ENCODE measurements at places on chromosomes 3 and 15.
A peak's percentile ranks its signal among the peaks of the same experiment; 100 is the strongest.

DNA sequence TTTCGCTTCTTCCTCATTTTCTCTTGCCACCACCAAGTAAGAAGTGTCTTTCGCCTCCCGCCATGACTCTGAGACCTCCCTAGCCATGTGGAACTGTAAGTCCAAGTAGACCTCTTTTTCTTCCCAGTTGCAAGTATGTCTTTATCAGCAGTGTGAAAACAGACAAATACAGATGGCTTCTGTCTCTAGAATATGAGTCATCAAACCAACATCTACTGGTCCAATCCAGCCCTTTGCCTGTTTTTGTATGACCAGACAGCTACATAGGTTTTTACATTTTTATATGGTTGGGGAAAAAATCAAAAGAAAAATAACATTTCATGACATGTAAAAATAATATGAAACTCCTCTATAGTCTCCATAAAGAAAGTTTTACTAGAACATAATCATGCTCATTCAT is 118.7 kb upstream of the PTPRG start:
- no peak for DNase-seq

GRCh38 chr3:53079791-53080555 is 34.1 kb upstream of the SFMBT1 start:
- peak; percentile 45 for DNase-seq

DNA sequence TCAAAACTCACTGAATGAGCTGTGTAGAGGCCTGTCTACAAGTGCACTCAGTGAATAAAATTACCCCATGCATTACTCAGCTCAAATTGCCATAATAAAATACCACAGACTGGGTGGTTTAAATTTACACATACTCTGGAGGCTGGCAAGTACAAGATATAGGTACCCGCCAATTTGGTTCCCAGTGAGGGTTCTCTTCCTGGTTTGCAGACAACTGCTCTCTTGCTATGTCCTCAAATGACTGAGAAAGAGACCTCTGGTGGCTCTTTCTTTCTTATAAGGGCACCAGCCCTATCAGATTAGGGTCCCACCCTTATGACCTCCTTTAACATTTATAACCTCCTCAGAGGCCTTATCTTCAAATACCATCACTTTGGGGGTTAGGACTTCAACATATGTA is 237.0 kb downstream of the CPNE4 start:
- DNase-seq: no peak

- DNase-seq: no peak
Observed at GRCh38 chr15:54792526-54792925, 404.2 kb downstream of the RSL24D1 start.

GRCh38 chr3:180626844-180627243 is 24.9 kb downstream of the TTC14 start:
- DNase-seq: no peak

DNA sequence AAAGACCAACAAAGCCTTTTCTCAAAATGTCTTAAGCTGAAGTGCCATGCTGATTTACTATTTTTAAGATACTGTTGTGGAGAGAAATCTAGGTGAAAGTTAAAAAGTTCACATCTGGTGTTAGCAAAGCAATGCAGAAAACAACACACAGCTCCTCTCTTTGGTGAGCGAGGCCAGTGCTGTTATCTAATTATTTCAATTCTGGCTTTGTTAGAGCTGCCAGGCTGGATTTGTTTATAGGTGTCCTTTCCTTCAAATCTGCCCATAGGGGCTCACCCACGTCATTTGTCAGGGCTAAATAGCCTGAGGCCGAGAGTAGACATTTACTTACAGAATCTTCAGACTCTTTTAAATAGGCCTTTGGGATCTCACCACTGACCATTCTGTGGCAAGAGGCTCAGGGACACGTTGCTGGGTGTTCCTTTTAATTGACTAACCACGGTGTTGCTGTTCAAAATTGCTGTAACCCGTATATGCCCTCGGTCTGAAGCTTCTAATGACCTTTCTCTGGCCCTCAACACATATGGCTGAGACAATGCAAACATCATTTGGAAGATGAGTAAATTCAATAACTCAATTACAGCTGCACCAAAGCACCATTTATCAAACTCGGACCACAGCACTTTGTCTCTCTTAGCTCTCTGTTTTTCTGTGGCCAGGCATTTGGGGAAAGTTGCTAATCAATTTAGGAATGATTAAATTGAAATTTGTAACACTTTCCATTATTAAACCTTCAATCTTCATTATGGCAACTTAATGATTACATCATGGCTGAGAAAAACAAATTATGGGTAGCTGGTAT is 152.6 kb downstream of the PDZRN3 start:
- no peak for DNase-seq

DNA sequence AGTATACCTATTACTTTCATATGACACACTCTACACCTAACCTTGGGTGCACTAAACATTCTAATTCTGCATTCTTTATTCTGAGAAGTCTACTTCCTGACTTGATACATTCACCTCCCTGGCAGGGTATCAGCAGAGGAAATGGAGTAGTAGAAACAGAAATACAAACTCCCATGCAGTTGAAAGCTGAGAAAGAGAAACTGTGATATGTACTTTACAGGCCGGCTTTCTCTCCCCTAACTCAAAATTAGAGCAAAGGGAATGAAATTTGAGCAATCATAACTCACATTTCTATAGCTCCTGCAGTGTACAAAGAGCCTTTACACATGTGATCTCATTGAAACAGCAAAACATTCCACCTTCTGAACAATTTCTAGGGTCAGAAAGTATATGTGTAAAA is 135.5 kb upstream of the COL8A1 start:
- DNase-seq: no peak

DNA sequence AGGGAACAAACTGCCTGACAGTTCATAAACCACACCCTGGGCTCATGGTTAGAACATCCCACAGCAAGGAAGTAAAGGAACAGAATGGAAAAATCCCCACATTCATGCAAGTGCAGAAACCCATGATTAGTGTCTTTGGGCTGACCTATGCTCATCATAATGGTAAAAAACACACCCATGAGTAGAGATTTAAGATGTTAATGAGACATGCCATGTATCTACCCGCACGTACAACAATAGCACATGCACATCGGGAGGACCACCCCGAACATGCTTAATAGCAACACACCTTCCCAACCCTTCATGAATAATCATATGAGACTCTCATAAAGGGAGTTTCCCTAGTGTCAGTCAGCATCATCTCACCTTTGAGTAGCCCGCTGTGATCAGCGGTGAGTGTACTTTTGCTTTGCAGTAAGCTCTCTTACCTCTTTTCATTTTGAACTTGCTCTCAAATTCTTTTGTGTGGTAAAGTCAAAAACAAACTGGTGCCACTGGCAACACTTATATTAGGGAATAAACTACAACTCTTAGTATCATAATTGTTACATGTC is 23.2 kb downstream of the ZBED2 start:
- no peak for DNase-seq

DNA sequence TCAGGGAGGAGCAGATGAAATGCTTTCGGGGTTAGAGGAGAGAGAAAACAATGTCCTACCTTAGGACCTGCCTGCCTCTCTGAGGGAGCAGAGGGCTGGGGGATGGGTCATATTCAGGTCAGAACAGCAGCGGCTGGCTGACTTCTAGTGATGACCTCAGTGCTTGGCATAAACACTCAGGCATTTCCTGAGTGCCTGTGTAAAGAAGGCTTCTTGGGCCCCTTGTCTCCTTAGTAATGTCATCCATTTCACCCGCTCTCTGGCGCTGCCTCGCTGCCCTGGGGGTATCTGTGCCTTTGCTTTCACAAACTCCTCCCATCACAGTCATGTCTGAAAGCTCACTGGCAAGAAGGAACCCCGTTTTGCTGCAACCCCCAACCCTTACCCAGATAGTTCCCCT is 82.9 kb upstream of the GSK3B start:
- DNase-seq: no peak

- DNase-seq: no peak
Observed at GRCh38 chr3:153130312-153130977, 31.6 kb upstream of the RAP2B start.

DNA sequence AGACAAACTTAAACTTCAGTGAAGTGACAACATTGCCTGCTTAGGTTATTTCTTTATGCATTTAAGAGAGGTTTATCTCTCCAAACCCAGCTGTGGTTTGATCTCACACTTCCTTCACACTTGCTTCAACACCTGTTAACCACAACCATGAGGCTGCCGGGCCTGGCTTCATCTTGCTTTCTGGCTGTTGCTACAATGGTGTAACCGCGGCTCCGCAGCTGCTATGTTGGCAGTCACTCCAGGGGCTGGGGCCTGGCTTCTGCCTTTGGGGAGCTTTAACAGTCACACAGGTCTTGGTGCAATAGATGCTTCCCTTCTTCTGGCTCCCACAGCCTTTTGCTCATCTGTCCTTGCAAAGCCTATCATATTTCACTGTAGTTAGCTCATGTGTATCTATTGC is 72.9 kb upstream of the MNS1 start:
- DNase-seq: no peak

All from coronary artery (tissue), 2 donors.